ENCODE measurements at places on chromosomes 3 and 15.

- DNase-seq, result peak; percentile 42
Observed at GRCh38 chr3:39812537-39812936, 3.1 kb downstream of the MYRIP start.

- DNase-seq, result no peak
Observed at GRCh38 chr3:115571413-115571812, 51.9 kb upstream of the GAP43 start.

GRCh38 chr3:143240886-143241285 is 121.3 kb downstream of the CHST2 start:
- DNase-seq, result no peak

DNA sequence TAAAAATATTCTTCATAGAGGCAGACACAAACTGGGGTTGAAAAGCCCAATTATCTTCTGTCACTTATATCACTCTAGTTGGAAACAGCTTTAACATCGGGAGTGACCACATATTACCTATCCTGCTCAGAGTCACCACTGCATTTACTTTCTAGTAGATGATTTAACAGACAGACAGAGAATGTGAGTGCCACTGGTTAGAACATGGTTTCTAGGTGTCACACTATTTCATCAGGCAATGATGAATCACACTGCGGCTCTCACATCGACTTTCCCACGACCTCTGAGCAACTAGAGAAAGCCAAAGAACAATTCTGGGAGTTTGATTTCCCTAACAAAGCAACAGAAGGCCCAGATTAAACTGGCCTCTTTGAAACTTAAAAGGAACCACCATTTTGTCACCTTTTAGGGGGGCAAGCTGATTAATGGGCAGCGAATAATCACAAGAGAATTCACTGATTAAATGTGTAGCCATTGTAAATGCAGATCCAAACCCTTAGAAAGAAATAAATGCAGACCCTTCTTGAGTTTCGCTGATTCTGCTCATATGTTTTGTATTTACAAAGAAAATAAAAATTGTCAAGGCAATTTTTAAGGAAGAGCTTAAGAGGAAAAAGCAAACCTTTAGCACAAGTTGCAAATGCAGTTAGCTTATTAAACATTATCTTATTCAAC is 112.6 kb upstream of the KBTBD8 start:
- DNase-seq, result peak; percentile 86

- no peak for DNase-seq
Observed at GRCh38 chr15:42069496-42070278, 24.7 kb downstream of the PLA2G4D start.

- DNase-seq, result no peak
Observed at GRCh38 chr3:64766440-64766839, 78.6 kb upstream of the ADAMTS9 start.
